KG1 (cell line): ENCODE measurements at places on chromosomes 12 and 14.

- no peak for DNase-seq
These were observed 19.1 kb downstream of the AMDHD1 start for GRCh38 chr12:95962222-95962621.

DNA sequence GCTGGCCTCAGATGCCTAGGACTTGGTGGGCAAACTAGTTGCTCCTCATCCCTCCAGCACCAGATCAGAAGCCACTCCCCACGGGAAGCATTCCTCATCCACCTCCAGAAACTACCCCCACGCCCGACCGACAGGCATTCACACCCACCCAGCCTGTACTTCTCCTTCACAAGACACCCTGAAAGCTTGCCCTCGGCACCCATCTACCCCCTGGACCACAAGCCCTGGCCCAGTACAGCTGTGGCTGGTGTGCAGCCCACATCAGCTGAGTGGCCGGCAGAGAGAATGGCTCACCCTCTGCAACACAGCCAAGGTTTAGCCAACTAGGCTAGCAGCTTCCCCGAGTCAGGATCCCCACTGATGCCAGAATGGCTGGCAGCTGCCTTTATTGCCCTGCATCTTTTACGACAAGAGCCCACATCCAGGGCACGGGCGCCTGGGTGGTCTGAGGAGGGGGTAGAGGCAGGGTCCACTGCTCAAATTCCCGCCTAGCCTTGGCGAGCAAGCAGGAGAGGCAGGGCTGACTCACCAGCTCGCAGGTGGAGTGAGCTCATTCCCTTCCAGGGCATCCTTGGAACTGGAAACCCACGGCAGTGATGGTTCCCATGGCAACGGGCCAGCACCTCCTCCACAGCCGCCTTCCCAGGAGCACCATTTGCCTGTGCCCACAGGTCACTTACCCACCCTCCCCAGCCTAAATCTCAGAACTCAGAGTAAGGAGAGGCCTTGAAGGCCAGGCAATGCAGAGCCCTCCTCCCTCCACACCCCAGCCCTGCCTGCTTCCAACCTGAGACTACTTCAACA, 17.1 kb downstream of the ACTN1 start:
- no peak for DNase-seq

DNA sequence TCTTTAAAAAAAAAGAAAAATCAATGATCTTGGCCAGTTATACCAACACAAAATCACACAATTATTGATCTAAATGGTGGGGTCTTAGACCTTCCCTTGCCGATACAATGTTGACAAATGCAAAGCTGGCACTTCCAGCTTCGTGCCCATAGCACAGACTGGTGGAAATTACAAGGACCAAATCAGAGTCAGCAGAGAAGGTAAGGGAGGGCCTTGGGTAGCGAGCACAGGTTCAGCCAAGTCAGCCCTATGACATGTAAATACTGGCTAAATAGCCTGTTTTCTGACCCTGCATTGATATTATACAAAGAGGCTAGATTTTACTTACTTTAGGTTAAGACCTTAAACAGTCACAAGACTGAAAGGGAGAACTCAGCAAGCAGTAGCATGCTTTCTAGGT, 30.3 kb upstream of the WDR89 start:
- DNase-seq, result no peak

DNA sequence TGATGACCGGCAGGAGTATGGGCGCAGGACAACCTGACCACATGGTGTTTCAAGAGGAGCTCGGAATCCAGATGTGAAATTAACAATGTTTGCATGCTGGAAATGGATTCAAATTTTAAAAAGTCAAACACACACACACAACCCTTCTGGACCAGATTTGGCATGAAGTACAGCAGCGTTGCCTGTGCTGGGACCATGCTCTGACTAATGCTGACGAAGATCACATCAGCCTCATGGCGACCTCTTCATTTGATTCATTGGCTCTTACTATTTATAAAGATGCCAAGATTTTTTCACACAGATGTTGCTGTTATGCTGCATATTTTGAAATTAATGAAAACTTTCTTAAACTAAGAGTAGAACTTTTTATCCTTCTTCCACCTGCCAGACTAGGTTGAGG, 926.6 kb upstream of the TMEM132C start:
- DNase-seq, result no peak

DNA sequence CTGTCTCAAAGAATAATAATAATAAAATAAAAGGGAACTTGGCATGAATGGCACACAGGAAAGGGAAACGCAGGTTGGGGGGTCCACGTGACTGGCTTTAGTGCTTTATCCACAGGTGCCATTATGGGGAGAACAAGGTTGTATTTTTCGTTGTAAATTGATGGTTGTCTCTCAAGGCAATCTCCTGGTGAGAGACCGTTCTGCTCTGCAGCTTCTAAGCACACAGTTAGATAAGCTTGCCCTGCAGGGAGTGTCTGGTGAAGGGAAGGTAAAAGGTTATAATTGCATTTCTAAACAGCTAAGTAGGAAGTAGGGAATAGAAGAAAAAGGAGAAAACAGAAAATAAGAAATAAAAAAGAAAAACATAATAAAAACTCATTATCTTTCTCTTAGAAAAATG, 69.1 kb upstream of the CPSF6 start:
- no peak for DNase-seq

DNA sequence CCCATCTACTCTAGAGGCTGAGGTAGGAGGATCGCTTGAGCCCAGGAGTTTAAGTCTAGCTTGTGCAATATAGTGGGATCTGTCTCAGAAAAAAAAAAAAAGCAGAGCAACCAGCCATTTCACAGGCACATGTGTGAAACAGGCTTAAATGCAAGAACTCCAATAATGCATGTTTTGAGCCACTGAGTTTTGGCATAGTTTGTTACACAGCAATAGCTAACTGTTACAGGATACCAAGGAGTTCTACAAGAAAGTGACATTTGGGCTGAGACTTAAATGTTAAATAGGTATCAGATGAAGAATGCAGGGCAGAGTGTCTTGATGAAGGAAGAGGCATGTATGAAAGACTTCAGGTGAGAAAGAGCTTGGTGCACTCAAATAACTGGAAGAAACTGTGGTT, 240.0 kb upstream of the FOXN3 start:
- no peak for DNase-seq
